ENCODE measurements at places on chromosomes 1 and 21. TPM values are rescaled to one million over a fixed set of nuclear protein-coding genes. Genes with fewer than 3 reads are reported as not detected.

DNA sequence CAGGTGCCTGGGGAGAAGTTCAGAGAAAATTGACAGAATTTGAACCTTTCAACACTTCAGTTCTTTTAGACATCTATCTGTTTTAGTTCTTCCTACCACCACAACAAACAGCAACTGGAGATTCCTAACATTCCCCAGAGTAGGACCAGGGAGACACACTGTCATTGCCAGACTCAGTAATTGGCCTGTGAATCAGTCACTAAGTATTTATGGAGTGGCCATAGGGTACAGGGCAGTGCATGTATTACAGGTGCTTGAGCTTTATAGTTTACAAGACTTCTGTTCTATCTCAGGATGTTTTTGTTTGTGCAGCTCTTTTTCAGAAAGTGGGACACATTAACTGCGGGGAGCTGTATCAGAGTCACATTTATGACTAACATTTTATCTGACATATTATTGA is 1.7 kb downstream of the CDC14A start:
- no peak for DNase-seq

DNA sequence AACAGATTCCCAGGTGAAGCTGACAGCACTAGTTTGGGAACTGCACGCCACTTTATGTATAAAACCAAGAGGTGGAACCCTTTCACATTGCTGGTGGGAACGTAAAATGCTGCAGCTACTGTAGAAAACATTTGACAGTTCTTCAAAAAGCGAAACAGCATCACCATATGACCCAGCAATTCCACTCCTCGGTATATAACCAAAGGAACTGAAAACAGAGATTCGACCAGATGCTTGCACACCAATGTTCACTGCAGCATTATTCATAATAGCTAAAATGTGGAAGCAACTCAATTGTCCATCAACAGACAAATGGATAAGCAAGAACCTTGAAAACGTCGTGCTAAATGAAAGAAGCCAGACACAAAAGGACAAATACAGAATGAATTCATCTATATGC is 17.5 kb downstream of the RSPH1 start:
- DNase-seq, result no peak

DNA sequence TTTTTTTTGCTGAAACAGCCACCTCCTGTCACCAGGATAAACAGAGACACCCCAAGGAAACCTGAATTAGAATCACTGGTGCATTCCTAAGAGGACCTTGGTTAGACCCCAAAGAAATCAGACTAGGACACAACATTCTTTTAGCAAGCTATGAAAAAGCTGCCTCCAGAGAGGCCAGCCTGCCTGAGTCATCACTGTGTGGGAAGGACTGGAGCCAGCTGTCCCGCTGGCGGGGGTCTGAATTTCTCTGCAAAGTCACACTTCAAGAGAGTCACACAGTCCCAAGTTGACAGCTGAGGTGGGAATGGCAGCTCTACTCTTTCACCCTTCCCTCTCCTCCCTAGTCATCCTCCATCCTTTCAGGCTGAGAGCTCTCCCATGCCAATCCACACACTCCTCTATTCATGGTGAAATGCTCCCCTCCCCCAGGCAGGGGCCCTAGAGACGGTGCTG is 405.0 kb upstream of the POU3F1 start:
- no peak for DNase-seq

DNA sequence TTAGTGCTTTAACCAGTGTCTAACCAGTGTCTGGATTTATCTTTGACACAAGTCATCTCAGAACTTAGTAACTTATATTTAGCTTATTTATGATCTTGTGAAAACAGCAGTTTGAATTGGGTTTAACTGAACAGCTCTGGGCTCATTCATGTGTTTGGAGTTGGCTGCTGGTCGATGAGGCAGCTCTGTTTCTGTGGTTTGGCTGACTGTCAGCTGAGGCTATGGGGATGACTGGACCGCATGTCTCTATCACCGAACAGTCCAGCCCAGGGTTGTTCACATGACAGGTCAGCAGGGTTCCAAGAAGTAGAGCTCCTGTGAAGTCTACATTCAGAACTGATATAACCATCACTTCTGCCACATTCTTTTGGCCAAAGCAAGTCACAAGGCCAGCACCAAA is 29.1 kb upstream of the C21orf91 start:
- DNase-seq, result peak; percentile 65

GRCh38 chr1:51534447-51534846 is 15.4 kb upstream of the EPS15 start:
- no peak for DNase-seq

DNA sequence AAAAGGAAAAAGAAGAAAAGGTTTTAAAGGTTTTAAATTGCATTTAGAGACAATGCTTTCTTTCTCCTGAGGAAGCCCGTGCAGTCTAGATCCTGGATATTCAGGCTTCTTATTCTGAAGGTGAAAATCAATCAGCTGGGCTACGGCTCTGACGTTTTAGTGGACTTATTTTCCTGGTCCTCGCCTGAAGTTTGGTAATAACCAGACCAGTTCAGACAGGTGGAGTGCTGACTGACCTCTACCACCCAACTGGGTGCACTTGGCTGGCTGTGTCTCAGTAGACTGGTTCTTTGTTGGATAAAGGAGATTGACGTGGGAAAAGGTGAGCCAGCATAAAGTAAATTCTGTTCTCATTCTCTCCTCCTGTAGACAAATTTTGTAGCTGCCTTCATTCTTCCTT is 7.2 kb upstream of the ATP1A1 start:
- no peak for DNase-seq

DNA sequence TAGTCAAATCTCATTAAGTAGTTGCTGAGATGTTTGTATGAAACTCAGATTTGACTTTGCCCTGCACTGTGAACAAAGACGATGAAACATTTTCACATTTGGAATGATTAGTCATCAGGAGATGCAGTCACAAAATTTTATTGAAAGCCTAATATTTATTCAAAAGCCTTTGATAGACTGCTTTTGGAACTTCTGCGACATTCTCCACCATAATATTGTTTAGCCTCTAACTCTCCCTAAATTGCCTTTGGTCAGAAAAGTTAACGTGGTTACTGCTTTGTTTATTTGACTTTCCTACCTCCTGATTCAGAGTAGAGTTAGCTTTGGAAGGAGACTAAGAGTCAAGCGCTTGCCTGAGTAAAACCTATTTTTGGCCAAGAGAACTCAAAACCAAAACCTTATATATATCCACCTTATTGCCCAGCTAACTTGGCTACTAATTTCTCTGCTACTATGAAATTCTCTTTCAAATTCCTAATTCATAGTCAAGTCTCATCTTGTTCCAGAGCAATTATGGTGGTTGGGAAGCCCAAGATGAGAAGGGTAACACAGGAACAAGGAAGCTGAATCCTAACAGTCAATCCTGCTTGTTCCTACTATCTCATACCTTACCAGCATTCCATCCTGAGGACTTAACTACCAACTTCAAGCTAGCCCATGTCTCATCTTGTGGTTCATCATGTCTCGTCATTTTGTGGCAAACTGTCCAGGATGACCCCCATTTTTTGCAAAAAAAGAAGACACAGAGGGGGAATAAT is 429.6 kb downstream of the USP25 start:
- no peak for DNase-seq

GRCh38 chr1:54716299-54717047 is 812 bp downstream of the TTC4 start:
- DNase-seq, result no peak

DNA sequence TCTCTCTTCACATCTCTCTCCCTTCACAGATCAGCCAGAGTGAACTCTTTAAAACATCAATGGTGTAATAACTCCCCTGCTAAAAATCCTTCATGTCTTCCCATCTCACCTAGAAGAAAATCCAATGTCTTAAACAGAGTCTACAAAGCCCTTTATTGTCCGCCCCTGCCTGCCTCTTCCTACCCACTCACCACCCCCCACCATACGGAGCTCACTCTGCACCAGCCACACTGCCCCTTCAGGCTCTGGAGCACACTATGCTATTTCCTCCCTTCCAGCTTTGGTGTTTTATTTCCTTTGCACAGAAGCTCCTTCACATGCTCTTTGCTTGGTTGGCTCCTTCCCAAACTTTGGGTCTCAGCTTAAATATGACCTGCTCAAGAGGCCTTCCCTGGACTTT is 10.2 kb downstream of the CAMK1G start:
- DNase-seq, result no peak

Gene RRP15
- 22.8 TPM for total RNA-seq

Gene TDRD5
- not detected for total RNA-seq

Gene RCAN3
- 14.0 TPM for total RNA-seq

Gene PCAT6
- total RNA-seq, result 1.2 TPM
